ENCODE measurements at places on chromosomes 4 and X.

DNA sequence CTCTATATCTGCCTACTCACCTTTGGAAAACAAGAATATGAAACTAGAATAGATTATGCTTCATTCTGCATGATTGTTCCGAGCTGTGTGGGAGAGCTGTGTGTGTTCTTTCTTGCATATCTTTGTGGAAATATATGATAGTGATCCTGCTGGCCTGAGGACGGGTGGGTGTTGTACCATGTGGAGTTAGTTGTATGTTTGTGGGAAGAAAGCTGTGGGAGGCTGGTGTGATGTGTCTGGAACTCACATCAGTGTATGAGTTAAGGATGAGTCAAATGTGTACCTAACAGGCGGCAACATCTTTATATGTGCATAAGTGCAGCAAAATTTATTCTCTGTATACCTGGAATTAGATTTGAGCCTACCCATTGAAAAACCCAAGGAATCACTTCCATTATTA is 208.1 kb upstream of the ADGRL3 start:
- no peak for DNase-seq

DNA sequence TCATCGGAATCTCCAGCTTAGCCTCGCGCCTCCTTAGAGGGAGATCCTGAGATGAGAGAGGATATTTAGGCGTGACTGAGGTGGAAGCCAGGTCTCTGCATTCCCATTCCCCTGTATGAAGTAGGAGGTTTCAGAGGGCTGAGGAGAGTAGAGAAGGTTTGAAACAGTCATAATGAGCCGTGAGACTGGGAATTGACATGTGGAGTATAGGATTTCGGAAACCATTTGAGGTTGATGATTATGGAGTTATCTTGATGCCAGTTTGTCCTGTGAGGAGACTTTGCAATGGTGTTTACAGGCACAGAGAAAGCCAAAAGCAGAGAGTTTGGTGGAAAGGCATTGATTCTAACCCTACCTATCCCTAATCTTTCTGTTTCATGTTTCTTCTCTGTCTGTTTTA is 2.0 kb downstream of the CHST7 start:
- DNase-seq = no peak

DNA sequence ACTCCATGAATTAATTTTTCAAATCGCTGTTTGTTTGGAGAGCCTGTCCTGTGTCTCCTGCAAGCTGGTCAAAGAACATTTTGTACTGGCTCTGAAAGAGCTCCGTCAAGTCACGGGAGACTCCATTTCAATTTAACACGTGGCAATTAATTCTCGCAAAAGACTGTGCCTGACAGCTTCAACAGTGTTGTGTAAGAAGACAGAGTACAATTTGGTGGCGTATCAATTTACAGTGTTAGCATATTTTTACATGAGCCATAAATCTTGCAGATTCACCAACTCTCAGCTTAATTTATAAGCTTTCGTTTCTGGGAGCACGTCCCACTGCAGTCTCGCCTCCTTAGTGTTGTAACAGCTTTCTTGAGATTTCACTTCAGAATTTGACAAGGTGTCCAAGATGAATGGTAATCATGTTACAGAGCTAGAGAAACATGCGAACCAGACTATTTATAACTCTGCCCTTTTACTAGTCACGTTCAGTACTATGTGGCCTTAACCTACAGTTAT is 70.8 kb downstream of the RWDD4 start:
- no peak for DNase-seq

DNA sequence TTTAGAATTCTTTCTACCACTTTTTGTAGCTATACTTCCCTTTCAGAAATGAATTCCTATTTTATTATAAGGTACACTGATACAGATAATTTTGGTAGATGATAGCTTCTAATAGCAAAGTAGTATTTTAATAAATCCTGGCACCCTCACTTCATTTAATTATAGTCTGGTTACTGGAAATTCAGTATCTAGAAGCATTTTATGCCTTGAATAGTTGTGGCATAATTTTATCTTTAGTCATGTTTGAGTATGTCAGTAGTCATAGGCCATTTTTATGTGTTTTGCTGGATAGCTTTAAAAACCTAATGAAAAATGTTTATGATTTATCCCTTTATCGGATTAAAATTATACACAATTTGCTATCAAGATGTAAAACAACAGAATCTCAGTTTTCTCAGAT is 92.3 kb downstream of the DIAPH2 start:
- no peak for DNase-seq

GRCh38 chrX:1105671-1106419 is 106.6 kb downstream of the CRLF2 start:
- no peak for DNase-seq

- DNase-seq = no peak
Observed at GRCh38 chrX:114952696-114953095, 64.7 kb downstream of the IL13RA2 start.

DNA sequence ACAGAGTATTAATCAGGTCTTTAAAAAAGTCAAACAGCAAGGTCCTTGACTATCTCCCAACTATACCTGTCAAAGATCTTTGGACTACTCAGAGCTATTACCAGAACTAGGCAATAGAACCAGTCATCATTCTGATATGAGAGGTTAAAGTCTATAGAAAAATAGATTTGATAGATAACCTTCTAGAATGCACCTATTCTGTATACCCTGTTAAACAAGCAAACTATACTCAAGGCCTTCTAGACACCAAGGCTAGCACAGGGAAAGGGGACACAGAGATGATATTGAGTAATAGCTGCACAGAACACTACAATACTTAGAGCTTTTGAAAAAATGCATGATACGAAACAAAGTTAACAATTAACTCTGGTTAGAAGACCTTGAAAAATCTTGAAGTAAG is 149.5 kb downstream of the NR3C2 start:
- no peak for DNase-seq

GRCh38 chr4:182973511-182973911 is 56.3 kb upstream of the DCTD start:
- no peak for DNase-seq

GRCh38 chr4:42712854-42713253 is 55.9 kb upstream of the ATP8A1 start:
- DNase-seq = no peak

GRCh38 chrX:149060921-149061320 is 444.2 kb downstream of the IDS start:
- no peak for DNase-seq

DNA sequence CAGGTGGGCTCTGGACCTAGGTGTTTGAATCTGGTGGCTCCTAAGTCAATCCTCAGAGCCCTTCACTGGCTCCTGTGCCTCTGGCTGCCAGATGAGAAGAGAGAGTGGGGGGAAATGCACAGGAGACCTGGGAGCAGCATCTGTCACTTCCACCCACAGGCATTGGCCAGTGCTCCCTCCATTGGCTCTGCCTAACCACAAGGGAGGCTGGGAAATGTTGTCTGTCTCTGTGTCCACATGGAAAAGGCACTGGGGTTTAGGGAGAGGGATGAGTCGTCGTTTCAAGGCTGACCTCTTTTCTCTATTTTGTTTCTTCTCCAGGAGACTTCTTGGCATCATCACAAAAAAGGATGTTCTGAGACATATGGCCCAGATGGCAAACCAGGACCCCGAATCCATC is 76.4 kb downstream of the CLCN4 start:
- DNase-seq = no peak

- no peak for DNase-seq
Observed at GRCh38 chr4:162791226-162791625, 375.5 kb downstream of the NAF1 start.
